Activated CD8-positive, alpha-beta T cell treated with anti-CD3 and anti-CD28 coated beads for 36 hours (primary cell): ENCODE measurements at places on chromosomes 5 and 9. TPM values are rescaled to one million over a fixed set of nuclear protein-coding genes. Genes with fewer than 3 reads are reported as not detected.

DNA sequence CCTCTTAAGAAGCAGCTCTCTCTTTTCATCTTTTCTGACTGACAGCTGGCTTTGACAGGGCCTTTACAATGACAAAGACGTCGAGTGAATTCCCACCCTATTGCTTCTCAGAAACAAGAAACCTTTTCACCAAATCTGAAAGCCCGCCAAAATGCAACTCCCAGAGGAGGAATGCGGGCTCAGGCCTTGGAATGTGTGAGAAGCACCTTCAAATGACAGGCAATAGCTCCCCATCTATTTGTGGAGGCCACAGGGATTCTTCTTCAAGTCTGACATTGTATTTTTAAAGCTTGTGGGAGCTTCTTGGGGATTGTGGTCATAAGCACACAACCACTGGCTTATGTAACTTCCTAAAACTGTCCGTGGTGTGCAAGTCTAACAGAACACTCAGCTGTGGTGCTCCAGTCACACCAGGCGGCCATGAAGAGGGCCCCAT lies 72.7 kb downstream of the DPYSL3 start:
- DNase-seq, result no peak

GRCh38 chr9:112348257-112349007 lies 15.0 kb upstream of the PTBP3 start:
- DNase-seq, result peak; percentile 82

- no peak for DNase-seq
Measured at GRCh38 chr5:170429014-170429413, 39.8 kb upstream of the KCNMB1 start.

DNA sequence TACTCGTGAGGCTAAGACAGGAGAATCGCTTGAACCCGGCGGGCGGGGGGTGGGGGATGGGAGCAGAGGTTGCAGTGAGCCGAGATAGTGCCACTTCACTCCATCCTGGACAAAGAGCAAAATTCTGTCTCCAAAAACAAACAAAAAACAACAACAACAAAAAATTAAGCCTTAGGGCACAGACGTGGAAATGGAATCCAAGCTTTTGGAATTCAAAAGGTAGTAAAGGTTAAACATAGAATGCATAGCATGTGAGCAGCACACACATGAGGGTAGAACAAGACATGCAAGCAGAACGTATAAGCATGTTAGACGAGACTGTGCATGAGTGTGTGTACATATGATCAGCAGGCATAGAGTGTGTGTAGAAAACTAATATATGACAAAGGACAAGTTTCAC lies 68.0 kb downstream of the PTBP3 start:
- DNase-seq, result no peak

DNA sequence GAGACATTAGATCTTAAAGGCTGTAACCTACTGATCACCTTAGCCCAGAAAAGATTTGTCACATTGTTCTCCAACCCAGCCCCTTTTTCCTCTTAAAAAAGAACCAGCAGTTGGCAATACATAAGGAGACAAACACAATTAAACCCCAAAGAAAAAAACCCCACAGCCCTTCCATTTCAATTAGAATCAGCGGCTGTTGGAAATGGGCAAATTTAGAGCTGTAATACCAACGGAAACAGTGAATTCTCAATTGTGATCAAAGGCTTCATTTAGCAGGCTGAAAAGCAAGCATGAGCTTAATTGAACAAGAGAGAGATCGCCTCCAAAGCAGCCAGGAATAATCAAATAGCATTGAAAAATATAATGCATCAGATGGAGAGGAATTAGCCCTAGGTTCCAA lies 153.6 kb downstream of the FAM114A2 start:
- no peak for DNase-seq

DNA sequence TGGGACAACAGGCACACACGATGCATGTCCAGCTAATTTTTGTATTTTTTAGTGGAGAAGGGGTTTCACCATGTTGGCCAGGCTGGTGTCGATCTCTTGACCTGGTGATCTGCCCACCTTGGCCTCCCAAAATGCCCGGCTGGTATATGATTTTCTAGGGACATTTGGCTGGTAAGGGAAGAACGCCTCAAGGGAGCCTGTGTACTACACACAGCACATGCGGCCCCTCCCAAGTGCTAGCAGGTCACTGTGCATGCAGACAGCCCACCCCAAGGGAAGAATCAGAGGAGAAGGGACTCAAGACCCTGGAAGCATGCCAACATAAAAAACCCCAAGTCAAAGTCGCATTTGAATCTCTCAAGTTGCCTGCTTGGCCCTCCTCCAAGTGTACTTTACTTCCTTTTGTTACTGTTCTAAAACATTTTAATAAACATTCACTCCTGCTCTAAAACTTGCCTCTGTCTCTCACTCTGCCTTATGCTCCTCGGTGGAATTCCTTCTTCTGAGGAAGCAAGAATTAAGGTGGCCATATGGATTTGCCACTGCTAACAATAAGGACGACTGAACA lies 24.3 kb upstream of the OTULINL start:
- no peak for DNase-seq

DNA sequence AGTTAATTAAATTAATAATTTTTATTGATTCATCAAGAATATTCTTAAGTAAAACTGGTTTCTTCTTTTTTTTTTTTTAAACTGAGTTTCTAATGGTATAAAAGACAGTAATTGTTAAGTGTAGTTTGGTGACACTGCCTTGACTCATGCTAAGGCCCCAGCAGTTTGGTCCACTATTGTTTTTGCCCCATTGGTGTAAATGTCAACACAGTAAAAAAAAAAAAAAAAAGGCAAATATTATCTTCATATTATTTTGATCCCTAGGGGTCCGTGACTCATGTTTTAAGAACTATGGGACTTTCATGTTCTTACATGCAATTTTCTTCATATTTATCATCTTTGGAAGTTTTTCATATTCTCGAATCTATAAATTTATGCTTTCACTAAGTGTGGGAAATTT lies 29.2 kb upstream of the JAK2 start:
- no peak for DNase-seq

GRCh38 chr5:14234204-14234603 lies 91.1 kb downstream of the TRIO start:
- no peak for DNase-seq

Gene TPPP
- 0.18 TPM for total RNA-seq

Gene SNCB
- total RNA-seq, result 0.79 TPM
